ENCODE measurements at places on chromosomes 2 and 18.

GRCh38 chr2:171893196-171893823, 734 bp downstream of the SLC25A12 start:
- DNase-seq = no peak

- no peak for DNase-seq
These were observed 179.9 kb upstream of the NCKAP5 start for GRCh38 chr2:133748007-133748700.

- DNase-seq = no peak
These were observed 589.2 kb upstream of the LRRTM1 start for GRCh38 chr2:80893711-80894110.

GRCh38 chr18:53909668-53910067, 314.8 kb downstream of the MBD2 start:
- no peak for DNase-seq

DNA sequence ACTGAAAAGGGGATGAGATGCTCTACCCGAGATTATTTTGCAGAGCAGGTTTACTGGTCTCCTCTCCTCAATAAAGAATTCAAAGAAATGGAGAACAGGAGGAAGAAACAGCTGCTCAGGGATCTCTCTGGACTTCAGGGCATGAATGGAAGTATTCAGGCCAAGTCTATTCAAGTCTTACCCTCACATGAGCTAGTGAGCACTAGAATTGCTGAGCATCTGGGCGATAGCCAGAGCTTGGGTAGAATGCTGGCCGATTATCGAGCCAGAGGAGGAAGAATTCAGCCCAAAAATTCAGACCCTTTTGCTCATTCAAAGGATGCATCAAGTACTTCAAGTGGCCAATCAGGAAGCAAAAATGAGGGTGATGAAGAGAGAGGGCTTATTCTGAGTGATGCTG, 60.0 kb downstream of the PIKFYVE start:
- DNase-seq = no peak

DNA sequence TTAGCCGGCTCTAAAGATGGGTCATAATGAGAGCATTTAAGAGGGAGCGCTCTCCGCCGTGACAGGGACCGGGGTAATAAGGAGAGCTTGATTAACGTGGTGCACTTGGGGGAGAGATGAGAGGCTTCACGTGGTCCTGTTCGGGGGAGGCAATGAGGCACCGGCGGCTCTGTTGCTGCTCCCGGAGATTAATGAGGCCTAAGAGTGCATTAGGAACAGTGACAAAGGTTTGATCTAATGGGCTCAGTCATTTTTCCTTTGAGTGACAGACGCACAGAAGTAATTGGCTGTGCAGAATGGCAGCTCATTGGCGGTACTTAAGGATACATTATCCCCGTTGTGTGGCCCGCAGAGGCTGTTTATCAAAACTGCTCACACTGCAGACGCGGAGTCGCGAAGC, 250.7 kb downstream of the GBX2 start:
- DNase-seq = no peak

- no peak for DNase-seq
These were observed 105.9 kb upstream of the CREB1 start for GRCh38 chr2:207423886-207424285.

GRCh38 chr2:10027660-10028330, 15.6 kb upstream of the KLF11 start:
- no peak for DNase-seq

GRCh38 chr2:68223419-68223818, 28.9 kb downstream of the PPP3R1 start:
- no peak for DNase-seq

DNA sequence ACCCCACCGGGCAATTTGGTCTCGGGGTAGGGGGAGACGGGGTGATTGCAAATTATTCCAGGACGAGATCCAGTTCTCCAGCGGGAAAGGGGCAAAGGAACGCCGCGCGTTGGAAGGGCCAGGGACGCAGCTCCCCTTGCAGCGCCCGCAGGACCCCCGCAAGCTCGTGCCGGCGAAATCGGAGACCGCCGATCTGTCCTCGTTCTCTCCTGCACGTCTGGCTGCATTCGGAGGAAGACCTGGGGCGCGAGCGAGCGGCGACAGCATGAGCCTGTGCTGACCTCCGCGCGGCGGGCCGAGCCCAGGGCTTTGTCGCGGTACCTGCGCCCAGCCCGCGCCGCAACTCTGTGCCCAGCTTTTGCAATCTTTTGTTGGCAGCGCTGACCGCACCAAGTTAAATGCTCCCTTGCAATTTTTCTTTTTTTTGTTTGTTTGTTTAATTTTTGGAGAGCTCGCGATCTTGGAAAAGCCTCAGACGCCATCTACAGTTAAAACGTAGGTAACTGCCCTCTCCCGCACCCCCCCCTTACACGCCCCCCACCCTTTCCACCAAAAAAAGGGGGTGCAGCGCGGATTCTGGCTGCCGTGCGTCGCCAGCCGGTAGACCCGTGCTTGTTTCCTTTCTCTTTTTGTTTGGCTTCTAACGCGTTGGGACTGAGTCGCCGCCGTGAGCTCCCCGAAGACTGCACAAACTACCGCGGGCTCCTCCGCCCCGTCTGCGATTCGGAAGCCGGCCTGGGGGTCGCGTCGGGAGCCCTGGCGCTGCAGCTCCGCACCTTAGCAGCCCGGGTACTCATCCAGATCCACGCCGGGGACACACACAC, 667 bp downstream of the TRIB2 start:
- peak; percentile 63 for DNase-seq

- no peak for DNase-seq
These were observed 1.0 kb downstream of the CHST10 start for GRCh38 chr2:100416397-100416934.

- no peak for DNase-seq
These were observed 5.2 kb downstream of the TTC39C start for GRCh38 chr18:24019641-24020331.

GRCh38 chr2:1850031-1850430, 105.7 kb upstream of the PXDN start:
- DNase-seq = no peak

DNA sequence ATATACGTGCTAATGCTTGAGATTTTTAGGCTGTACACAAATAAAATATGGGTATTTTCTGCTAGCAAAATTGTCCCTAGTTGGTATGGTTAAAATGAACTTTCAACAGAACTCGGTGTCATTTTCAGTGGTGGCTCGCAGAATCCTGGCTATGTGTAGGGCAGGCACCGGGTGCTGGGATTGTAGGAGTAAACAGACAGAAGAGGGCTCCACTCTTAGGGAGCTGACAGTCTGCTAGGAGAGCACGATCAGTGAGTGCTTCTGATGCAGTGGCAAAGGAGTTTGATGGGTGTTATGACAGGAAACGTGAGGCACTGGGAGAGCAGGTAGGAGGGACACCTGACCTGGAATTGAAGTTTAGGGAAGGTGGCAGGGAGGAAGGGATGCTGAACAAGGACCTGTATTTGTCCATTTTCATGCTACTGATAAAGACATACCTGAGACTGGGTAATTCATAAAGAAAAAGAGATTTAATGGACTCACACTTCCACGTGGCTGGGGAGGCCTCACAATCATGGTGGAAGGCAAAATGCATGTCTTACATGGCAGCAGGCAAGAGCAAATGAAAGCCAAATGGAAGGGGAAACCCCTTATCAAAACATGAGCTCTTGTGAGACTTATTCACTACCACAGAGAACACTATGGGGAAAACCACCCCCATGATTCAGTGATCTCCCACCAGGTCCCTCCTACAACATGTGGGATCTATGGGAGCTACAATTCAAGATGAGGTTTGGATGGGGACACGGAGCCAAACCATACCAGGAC, 105.4 kb upstream of the LCLAT1 start:
- no peak for DNase-seq

DNA sequence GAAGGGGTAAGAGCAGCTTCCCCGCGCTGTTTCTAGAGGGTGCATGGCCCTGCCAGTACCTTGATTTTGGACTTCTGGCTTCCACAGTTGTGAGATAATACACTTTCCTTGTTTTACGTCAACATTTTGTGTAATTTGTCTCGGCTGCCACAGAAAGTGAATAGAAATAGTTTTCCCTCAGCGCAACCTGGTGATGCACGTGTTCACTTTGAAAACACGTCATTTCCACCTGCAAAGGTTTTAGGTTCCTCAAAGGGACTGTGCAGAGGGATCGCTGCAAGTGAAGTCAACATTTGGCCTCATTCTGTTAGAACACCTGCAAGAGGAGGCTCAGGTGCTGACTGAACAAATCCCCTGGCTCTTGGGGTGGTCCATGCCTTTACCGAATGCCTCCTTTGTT, 71.7 kb downstream of the LONRF2 start:
- no peak for DNase-seq

DNA sequence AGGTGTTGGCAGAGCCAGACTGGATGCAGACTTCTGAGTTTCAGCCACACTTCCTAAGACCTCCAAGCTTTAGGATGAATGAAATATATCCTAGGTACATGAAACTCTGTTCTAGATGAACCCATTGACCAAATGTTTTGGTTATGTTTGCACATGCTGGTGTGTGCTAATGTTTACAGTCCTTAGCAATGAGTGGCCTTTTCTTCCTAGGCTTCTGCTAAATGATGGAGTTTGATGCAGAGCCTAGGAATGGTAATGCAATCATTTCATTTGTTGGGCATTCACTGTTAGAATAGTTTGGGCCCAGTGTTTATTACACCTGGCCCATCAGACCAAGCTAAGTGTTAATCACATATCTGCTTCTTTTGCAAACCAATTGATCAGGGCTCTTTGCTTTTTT, 464.7 kb downstream of the MEIS1 start:
- DNase-seq = no peak

DNA sequence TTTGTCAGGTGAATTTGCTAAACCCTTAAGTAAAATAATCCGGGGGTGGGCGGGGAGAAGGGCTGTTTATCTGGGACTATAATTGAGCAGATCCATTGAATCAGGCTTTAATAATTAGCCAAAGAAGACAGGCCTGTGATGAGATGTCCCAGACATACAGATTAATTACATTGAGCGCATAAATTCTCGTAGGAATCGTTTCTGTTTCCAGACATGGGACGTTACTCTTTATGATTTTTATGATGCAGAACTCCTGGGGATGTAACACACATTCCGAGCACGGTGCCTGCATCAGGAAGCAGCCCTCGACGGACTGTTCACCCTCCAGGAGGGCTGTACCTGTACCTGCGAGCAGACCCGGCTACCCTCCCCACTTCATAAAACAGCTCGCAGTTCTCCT, 88.9 kb downstream of the SMIM21 start:
- no peak for DNase-seq

DNA sequence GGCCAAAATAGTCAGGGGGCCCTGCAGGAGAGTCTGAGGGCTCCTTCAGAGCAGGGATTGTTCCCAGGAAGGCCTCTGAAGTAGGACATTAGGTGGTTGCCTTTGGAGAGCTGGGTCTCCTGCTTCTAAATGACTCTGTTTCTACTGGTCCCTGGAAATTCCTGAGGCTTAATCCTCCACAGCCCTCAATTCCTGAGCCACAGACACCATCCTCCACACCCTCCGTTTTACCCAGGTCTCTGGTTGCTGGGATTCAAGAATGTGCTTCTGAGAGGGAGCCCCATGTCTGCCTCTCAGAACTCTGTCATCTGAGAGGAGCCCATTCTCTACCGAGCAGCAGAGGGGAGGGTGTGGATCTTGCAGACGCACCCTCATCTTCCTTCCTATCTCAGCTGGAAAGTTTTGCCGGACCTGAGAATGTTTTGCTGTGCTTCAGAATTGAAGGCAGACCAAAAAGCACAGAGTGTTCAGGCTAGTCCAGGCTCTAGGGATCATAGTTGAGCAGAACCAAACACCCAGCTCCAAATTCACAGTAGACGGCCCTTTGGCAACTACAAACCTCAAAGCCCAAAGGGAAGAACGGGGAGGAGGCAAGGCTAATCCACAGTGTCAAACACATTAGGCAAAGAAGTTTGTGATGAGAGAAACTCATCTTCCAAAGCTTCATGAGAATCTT, 8.1 kb downstream of the VIT start:
- no peak for DNase-seq

- DNase-seq = no peak
These were observed 15.5 kb downstream of the RPIA start for GRCh38 chr2:88707003-88707402.

GRCh38 chr2:221807706-221808105, 235.6 kb upstream of the EPHA4 start:
- DNase-seq = no peak

DNA sequence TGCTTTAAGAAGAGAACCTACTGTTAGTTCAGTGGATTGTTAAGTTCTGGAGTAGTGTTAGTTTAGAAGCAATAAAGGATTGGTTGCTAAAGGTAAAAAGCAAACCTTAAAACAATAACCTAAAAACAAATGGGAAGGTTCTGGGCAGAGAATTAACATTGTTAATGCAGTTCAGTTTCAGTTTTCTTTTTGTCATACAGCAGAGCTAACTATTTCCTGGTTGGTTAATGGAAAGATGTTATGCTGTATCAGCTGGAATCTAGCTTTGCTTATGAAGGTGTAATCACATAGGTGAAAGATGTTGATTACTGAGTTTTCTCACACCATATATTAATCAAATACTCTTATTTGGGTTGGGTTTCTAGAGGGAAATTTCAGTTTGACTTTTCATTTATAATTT, 23.8 kb downstream of the SMAD4 start:
- DNase-seq = no peak

DNA sequence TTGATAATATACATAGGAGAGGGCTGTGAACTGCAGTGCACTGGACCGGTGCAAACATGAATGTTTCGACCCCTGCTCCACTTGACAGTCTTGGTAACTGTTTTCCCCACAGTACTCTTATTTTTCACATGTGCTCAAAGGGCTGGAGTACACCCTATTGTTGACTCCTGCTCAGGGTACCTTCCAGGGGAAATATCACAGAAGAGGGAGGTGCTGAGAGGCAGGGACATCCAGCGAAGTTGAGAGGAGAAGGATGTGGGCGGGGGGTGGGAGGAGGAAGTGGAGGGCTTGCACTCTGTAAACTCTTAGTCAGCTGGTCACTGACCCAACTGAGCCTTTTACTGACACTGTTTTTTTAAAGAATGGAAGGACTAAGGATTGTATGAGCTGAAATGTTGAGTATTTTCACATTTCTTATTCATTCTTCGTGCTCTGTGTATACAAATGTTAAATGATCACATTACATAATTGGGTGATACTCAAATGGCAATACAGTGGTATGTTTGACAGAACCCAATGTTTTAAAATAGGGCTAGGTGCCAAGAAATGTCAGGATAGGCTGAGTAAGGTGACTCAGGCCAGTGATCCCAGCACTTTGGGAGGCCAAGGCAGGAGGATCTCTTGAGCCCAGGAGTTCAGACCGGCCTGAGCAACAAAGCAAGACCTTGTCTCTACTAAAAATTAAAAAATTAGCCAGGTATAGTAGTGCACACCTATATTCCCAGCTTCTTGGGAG, 10.0 kb downstream of the INPP4A start:
- no peak for DNase-seq

DNA sequence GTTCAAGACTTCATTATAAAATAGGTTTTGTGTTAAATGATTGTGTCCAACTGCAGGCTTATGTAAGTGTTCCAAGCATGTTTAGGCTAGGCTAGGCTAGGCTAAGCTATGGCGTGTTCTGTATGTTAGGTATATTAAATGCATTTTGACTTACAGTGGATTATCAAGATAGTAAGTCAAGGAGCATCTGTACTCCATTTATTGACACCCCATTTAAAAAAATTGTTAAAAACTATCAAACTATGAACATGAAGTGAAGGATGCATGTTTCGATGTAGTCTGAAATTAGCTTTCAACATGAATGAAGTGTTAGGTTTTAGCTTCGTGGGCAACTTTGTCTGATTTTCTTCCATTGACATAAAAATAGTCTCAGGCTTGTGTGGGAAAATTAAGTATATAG, 290.5 kb downstream of the PARD3B start:
- DNase-seq = no peak

- DNase-seq = no peak
These were observed 228.3 kb downstream of the SEPTIN10 start for GRCh38 chr2:109385506-109385905.

Data from Peyer's patch (tissue), 4 donors.